ENCODE measurements at places on chromosomes 1 and 21.

DNA sequence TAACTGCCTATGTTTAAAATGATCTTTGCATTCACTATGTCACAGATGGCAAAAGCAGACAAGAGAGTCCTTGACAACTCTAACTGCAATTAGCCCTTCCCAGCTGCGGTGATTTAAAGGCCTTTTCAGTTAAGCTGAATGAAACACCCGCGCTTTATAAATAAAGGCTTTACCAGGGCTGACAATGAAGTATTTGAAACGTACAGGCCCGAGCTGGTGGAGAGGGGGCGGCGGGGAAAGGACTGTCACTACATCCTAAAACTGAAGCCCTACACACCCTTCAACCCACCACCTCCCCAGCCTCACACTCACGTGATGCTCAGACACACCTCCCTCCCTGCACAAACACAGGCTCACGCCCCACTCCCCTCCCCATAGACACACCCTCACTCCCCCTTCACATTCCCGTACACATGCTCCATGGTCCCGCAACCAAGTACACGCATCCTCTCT is 45.5 kb downstream of the GRIK3 start:
- DNase-seq, result no peak

DNA sequence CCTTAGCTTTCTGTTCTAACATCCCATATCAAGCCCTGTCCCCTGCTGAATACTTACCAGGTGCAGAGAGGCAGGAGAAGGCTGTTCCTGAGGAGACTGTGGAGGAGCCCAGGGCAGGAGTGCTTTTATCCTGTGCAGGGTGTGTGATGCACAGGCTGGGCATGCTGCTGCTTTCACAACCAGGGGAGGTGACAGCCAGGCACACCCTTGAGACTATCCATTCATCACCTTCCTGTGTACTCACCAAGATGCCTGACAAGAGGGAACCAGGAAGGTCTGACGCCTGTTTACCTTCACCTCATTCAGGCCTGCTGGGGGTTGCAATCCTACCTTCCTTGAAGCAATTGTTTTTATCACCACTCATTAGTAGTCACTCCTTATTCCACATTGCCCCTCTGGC is at the start of gene LCE3E:
Gene LCE3E (minus strand): TSS at position 100 of the 400 bp plus-strand sequence. CDS start 572 bp downstream, outside the sequence.
- no peak for DNase-seq

- DNase-seq, result peak; percentile 67
Measured at GRCh38 chr21:41168391-41169257, 664 bp downstream of the BACE2 start.

- DNase-seq, result no peak
Measured at GRCh38 chr1:57272150-57272549, 151.7 kb downstream of the DAB1 start.

- no peak for DNase-seq
Measured at GRCh38 chr1:160576390-160576789, 2.9 kb downstream of the CD84 start.

DNA sequence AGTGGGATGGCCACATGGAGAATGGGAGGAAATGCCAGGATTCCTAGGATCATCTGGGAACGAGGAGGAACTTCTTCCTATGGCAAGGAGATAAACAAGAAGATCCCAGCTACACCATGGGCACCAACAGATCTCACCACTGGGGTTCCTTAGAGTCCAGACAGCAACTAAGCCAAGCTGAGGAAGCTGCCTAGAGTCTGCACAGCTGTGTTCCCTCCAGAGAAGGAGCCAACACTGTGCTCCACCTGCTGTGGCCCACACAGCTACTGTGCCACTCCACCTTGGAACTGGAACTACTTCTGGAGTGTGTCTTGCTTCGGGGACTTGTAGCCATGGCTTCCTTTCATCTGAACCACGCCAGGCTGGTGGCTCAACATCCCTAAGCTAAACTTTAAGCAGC is 6.0 kb downstream of the IFNAR1 start:
- no peak for DNase-seq

DNA sequence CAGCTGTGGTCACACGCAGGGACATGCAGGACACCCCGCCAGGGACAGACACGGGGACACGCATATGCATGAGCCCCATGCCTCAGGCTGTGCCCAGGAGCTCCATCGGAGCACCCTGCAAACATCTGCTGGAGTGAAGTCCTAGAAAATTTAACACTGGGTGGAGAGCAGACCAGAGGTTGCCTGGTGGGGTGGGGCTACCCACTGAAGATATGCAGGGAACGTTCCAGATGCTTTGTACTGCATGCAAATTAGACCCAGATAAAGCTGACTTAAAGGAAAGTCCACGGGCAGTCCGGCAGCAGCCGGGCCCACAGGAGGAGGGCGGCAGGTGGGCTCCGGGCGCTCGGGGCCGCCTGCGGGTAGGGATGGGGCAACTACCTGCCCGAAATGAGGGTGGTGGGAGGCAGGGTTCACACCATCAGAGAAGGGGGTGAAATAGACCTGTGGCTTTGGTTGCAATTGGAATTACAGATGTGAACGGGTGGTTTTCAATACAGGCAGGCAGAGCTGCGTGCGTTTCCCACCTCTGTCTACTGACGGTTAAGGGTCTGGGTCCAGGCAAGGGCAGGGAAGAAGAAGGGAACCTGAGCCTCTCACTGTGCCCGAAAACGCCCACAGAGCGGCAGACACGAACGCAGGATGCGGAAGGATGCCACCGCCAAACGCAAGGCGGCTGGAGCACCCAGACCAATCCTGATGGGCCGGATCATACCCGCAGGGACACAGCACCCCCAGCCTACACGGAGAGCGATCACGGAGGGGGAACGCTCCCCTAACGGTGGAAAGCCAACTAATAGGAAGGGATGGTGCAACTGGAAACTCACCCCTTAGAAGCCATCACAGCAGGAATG is 21.0 kb downstream of the CFAP74 start:
- DNase-seq, result no peak

GRCh38 chr1:176745945-176746344 is 283.0 kb downstream of the PAPPA2 start:
- no peak for DNase-seq

DNA sequence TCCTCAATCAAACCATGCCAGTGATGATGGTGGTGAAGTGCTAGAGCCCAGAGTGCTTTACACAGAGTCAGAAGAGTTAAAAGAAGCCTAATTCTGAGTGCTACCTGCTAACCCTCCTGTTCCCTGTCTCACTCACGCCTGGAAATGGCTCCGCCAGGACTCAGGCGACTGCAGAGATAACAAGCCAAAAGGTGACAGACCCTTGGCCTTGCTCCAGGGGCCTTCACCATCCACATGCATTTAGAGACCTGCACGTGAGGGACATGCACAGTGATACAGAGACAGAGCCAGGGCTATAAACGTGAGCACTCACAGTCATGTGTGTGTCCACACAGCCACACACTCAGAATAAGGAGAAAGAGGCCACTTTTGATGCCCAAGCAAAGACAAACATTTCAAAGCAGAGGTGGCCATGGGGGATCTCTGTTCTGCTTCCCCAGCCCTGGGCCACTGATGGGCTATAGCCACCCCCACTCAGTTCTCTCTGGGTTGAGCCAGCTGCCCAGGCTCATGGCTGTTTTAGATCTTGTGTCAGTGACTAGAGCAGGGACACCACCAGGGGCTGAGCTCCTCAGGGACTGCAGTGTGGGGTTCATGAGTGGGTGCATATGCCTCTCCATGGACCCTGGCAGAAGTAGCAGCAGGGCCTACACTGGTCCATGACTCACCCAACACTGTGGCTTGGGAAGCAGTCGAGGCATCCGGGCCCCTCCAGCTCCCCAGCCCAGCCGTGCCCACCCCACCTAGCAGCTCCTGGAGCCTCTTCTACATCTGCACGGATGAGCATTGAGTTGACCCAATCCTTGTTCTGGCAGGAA is 117.2 kb downstream of the EPHB2 start:
- no peak for DNase-seq

- DNase-seq, result no peak
Measured at GRCh38 chr1:10901891-10902805, 105.7 kb upstream of the CASZ1 start.

- DNase-seq, result no peak
Measured at GRCh38 chr1:44497422-44498170, 92.5 kb downstream of the RNF220 start.

DNA sequence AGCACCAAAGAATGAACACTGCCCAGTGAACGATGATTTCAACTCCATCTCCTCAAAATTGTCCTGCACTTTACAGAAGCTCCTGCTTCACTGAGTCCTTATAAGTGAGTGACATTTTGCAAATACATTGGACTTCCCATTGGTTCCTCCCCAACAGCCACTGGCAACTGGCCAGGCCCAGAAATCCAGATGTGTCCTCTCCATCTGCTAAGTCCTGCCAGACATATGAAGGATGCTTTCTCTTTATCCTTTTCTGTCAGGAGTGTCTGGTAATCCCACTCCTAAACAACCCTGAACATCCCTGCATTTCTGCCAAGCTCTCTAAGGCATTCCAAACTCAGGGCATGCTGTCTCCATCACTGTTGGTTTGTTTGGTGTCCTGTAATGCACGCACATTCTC is 271.8 kb downstream of the RRAGC start:
- DNase-seq, result no peak

DNA sequence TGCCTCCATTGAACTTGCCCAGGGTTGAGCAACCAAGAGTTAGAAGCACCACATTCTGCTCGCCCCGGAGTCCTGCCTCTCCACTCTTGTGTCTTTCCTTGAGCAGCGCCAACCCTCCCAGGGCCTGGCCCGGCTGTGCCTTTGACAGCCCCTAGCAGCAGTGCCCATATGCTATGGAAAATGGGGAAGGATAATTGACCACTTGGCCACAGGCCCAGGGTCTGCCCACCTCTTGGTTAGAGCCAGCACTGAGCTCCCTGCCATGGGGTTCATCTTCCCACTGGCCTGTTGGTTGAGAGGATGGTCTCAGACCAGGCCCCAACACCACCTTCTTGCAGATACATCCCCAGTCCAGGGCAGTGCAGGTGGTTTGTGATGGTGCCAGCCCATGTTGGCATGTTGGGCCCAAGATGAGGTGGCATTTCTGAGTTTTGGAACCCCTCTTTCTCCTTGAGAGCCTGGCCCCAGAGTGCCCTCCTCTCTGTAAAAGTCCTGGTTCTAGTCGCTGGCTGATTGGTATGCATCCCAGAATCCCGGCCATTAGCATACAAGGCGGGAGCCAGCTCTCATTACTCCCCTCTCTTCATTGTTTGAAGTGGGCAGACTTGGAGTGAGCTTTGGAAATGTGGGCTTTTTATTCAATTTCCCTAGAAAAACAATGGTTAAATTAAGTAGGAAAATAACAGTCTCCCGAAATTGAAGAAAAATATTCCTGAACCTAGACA is 7.6 kb downstream of the ARHGEF10L start:
- DNase-seq, result no peak

DNA sequence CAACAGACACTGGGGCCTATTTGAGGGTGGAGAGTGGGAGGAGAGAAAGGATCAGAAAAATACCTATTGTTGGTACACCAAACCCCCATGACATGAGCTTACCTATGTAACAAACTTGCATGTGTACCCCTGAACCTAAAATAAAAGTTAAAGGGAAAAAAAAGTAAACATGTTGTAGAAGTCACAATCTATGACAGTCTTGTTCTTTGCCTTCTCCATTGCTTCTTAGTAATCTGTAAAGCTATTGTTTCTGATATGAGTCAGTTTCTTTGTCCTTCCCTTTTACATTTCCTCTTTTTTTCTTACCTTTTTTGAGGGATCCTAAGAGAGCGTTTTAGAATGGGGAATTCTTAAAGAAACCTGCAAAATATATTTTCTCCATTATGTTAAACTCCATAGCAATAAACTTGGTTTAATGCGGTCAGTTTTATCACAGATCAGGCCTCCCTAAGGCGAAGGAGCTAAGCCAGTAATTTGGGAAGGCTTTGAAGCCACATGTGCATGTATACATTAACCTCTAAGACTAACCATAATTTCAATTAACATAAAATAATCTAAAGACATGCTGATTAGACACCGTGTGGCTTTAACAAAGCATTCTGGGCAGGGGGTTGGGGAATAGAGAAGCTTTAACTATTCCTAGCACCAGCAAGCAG is 77.8 kb upstream of the C1orf105 start:
- DNase-seq, result no peak

DNA sequence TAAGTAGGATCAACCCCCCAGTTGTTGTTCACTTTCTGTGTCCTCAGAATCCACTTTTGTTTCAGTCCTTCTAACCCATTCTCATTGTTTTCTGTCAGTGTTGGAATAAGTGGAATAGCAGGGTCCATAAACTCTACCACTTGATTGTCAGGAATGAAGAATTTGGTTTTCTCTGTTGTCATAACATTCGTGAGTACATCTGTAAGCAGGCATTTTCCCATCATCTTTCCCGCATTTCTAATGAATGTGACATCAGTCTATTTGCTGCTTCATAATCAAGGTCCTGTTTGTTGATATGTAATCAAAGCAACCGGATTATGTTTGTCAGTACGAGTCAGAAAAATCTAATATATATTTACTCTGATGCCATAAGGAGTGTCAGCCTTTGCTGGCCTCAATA is 147.1 kb downstream of the KIF26B start:
- no peak for DNase-seq

DNA sequence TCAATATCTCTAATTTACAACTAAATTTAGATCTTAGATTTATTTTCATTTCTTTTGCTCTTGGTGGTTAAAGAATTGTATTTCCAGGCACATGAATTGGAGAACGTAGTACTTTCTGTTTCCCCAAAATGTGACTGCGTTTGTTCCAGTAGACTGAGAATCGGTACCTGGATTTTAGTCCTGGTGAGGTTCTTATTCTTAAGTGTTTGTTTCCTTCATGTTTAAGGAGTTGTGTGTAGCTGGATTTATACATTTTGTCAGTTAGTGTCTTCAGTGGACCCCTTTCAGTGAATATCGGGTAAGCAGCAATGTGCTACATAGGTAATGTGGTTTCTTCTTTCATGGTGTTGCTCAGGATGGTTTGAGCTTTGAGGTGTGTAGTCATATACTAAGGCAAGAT is 6.8 kb downstream of the MIER1 start:
- DNase-seq, result no peak
